SIG-M5 (cell line): ENCODE measurements at places on chromosomes 7 and 10.

DNA sequence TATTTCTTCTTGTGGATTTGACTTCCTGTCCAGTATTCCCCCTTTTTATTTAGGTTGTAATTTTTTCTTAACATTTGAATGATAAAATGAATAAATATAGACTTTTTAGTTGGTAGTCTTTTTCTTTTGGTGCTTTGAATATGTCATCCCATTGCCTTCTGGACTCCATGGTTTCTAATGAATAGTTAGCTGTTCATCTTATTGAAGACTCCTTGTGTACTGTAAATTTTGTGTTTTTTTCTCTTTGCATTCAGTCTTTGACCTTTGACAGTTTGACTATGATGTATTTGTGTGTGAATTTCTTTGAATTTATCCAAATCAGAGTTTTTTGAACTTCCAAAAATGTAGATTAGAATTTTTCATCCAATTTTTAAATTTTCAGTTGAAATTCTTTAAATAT lies 554.3 kb downstream of the NRG3 start:
- no peak for DNase-seq

GRCh38 chr7:36010656-36011587 lies 142.1 kb upstream of the EEPD1 start:
- no peak for DNase-seq

DNA sequence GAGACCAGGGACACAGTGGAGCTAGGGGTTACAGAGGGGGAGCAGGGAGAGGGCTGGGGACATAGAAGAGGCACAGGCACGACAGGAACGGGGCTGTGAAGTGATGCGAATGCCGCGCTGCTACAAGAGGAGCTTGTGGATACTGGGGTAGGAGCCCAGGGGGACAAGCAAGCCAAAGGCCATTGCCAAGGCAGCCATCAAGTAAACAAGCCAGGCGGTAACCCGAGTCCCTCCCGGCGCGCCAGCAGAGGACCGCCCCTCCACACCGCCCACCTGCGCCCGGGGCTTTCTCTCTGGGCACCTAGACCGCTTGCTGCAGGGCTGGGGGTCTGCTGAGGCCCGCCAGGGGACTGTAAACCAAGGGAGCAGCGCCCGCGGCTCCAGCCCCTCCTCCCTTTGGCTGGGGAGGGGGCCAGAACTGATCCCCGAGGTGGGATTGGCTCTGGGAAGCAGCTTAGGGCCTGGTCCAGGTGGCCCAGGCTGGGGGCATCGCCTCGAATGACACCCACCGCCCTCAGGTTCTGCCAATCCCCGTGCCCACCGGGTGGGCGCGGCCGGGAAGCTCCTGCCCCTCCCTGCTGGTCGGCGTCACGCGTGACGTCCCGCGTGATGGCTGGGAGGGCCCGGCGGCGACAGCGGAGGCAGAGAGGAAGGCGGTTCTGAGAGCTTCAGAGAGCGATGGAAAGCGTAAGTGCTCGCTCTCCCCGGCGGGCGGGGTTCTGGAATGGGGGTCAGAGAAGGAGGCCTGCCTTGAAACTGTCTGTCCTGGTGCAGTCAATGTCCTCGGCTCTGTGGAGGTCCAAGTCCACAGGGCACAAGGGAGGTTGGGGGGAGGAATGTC lies 982 bp downstream of the SFXN3 start:
- DNase-seq: no peak

DNA sequence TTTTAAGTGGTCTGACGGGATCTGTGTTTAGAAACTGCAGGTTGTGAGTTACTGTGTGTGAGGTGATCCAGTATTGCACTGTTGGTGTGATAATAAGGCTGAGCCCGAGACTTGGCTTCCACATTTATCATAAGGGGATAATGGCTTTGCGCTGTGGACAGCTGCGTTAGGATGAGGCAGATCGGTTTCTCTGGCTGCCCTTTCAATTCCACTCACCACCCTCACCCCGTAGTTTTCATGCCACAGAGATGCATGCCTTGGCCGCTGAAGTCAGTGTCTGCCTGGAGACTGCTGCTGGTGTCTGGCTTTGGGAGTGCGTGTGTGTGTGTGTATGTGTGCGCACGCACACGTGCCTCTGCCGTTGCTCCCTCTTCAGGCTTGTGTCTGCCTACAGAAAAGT lies 273.0 kb downstream of the CCDC3 start:
- DNase-seq: no peak

- DNase-seq: no peak
Measured at GRCh38 chr7:92297736-92298135, 52.0 kb downstream of the ANKIB1 start.

GRCh38 chr7:37145682-37146081 lies 303.0 kb downstream of the ELMO1 start:
- no peak for DNase-seq

DNA sequence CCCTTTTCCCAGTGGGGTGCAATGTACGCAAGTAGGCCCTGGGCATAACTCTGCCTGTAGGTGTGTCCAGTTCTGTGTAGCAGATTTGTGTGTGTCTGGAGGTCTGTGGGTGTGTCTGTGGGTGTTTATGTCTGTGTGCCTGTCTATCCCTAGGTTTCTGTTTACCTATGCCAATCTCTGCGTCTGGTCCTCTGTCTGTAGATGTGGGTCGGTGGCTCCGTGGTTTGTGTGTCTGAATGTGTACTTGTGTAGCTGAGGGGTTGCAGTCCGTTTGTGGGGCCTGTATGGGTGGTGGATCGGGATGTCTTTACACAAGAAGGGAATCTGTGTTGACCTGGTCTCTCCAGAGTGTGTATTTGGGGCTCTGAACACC lies 932 bp downstream of the NYAP1 start:
- no peak for DNase-seq

GRCh38 chr7:106108991-106109390 lies 3.1 kb downstream of the SYPL1 start:
- no peak for DNase-seq

DNA sequence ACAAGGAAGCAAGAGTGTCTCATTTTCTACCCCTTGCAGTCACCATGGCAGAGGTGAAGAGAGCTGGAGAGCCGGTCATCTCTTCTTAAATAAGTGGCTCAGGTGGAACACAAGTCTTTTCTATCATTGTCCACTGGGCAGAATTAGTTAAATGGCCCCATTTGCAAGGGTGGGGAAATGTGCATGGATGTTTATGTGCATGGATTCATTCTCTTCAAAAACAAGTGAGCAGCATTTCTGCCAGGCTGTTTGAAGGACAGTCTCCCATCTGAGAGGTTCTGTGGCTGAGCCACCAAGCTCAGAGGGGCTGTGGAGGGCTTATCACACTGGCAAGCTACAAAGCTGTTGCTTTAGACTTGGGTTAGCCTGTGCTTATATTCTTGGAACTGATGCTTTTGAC lies 370.3 kb upstream of the MTPN start:
- no peak for DNase-seq
